Transverse colon (tissue), 4 donors: ENCODE measurements at places on chromosomes 2 and 18.

- DNase-seq = no peak
Measured at GRCh38 chr2:102463160-102463559, 9.9 kb upstream of the SLC9A4 start.

DNA sequence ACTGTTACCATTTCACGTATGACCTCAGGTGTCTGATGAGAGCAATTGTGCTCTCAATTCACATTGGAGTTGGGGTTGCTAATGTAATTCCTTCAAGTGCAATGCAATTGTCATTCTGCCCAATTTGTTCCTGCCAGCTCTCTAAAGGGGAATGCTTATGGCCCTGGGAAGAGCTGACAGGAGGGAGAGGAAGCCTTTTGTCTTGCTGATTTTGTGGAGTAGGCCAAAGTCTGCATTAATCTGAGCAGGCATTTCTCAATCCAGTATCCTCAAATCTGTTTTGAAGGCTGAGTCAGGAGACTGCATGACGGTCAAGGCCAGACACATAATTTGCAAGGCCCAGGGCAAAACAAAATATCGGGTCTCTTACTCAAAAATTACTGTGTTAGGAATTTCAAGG lies 326.4 kb upstream of the SPHKAP start:
- no peak for DNase-seq

GRCh38 chr2:151632993-151633565 lies 101.2 kb downstream of the NEB start:
- DNase-seq = no peak

- no peak for DNase-seq
Measured at GRCh38 chr2:217444932-217445331, 557.9 kb downstream of the TNS1 start.

GRCh38 chr18:67590571-67591141 lies 74.1 kb upstream of the DSEL start:
- no peak for DNase-seq

- no peak for DNase-seq
Measured at GRCh38 chr2:124973396-124973795, 948.3 kb downstream of the CNTNAP5 start.

DNA sequence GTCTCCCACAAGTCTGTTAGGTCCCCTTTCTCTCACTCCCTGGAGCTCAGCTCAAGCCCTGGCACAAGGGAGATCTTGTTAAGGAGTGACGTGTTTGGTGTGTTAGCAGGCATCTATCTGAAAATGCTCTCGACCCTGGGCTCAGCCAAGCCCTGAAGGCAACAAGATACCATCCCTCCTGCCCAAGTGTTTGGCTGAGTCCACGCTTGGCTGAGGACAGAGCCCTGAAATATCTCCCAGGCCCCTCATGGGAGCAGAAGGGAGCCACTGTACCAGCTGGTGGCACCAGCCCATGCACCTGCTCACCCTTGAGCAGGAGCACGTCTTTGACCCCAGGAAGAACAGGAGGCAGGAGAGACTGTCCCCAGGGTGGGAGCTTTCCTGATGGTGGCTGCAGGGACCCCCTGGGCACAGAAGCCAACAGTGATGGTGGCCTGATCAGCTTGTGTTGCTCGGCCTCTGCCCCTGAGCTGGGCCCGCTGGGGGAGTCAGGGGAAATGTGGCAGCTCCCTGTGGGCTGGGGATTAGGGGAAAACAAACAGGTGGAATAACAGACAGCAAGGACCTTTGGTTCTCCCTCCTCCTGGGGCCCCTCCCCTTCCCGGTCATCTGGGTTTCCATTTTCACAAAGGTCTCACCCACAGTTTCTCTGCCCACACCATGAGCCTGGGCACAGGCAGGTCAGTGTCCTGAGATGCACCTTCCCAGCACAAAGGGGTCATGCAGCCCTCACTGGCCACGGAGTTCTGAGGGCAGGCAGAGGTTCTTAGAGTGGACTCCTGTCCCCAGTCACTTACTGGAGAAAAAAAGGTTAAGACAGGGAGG lies 91.6 kb downstream of the RHOB start:
- no peak for DNase-seq

GRCh38 chr2:155424518-155424917 lies 726.0 kb downstream of the KCNJ3 start:
- no peak for DNase-seq

GRCh38 chr2:170248574-170249393 lies 70.8 kb downstream of the MYO3B start:
- DNase-seq = no peak

DNA sequence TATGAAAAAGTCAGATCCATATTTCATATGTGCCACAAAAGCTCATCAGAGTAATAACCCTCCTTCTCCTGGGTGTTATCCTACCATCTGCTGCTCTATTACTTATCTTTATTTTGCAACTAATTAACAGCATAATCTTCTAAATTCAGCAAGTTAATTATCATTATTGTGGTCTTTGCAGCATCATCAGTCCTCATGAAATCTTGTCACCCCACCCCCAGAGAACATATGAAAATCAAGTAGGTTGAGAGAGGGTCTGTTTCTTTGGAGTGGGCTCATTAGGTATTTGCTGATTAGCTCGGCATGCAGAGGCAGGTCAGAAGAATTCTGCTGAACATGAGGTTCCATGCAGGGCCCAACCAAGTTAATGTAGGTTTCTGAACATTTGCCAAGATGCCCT lies 64.8 kb downstream of the ATF2 start:
- no peak for DNase-seq

DNA sequence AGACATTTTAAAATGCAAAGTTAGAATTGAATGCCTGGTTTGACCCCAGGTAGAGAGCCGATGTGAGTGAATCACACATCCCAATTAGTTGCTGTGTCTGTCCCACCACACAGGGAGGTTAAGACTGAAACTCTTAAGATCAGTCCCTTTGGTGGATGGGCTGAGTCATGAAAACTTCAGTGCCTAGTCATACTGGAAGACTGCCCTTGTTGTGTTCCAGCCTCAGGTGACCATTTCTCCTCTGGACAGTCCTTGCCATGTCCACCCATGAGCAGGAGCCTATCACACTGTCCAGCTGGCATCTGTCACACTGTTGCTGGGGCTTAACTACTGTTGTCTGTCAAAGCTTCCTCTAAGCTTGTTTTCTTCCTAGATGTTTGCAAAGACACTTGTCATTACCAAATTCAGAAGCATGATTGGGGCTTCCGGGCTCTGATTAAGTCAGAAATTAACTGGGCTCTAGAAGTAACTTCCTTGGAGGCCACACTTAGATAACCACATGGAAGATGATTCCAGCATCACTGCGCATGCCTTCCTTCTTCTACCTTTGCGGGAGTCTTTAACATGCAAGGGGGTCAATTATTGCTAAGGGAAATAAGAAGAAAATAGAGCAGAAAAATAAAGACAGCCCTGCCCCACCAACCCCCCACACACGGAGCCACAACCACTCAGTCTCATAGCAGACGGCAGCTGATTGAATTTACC lies 21.3 kb downstream of the CYRIA start:
- no peak for DNase-seq

DNA sequence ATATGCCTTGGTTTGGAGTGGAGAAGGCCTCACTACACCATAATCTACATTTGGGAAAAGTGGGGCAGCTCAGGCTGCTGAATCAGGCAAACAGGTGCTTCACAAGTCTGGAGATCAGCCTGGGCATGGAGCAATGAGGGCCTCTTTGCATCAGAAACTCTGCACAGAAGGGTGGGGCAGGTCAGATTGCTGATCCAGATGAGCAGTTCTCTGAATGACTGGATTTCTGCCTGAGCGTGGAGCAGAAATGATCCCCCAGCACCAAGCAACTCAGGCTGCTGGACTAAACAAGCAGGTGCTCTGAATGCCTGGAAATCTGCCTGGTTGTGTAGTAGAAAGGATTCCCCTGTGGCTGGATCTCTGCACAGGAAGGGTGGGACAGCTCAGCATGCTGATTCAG lies 605.3 kb upstream of the ZNF804A start:
- no peak for DNase-seq

DNA sequence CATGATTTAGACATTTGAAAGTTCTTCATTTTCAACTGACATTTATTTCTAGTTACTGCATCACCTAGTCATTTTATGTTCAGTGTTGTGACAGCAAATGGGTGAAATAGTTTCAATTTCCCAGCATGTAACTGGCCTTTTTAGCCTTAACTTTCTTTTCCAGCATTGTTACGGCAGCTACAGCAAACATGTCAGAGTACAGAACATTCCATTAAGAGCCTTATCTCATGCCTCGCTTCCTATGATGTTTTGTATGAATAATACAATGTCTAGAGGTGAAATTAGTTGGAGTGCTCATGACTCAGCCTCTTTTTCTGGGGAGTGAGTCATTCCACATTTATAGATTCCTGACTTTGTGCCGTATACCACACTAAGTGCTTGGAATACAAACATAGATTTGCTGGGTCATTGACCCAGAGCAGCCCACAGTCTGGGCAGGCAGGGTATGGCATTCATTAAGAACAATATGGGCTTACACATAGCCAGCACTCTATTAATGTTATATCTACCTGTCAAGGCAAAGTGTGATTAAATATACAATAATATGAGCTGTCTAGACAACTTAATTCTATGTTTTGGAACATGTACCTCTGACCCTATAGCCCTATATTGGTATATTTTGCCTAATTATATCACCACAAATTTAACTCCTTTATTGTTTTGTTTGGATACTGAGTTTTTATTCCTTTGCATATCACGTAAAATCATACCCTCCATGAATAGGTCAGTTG lies 72.2 kb downstream of the MAP2 start:
- no peak for DNase-seq

GRCh38 chr2:162317861-162318327 lies 590 bp downstream of the IFIH1 start:
- DNase-seq = peak; percentile 47

- no peak for DNase-seq
Measured at GRCh38 chr2:148643421-148643820, 1.1 kb upstream of the EPC2 start.

DNA sequence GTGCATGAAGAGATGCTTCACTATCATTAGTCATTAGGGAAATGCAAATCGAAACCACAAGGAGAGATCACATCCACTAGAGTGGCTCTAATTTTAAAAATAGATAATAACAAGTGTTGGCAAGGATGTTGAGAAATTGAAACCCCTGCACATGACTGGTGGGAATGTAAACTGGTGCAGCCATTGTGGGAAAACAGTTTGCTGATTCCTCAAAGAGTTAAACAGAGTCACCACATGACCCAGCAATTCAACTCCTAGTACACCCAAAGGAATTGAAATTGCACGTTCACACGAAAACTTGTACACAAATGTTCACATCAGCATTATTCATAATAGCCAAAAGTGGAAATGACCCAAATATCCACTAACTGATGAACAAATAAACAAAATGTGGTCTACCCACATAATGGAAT lies 179.5 kb downstream of the BCL2 start:
- DNase-seq = no peak

GRCh38 chr2:160683206-160683605 lies 189.6 kb upstream of the RBMS1 start:
- DNase-seq = no peak

DNA sequence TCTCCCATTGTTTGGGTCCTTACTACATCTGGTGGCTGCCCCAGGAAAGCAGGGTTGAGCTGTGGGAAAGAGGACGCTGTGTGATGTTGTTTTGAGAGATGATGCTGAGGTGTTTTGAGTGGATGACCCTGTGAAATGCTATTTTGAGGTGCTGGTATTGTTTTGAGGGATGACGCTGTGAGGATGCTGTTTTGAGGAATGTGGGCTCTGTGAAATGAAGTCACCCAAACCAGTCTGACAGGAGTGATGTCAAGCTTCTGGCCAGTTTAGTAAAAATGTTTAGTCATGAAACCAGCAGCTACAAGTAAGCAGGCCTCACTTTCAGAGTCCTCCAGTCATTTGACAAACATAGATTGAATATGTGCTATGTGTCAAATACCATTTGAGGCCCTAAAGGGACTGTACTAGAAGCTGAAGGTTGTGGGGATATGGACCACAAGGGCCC lies 16.1 kb upstream of the PUM2 start:
- no peak for DNase-seq

GRCh38 chr2:237236188-237236587 lies 150.5 kb downstream of the COPS8 start:
- DNase-seq = no peak

GRCh38 chr2:226497146-226497909 lies 302.3 kb downstream of the IRS1 start:
- no peak for DNase-seq

DNA sequence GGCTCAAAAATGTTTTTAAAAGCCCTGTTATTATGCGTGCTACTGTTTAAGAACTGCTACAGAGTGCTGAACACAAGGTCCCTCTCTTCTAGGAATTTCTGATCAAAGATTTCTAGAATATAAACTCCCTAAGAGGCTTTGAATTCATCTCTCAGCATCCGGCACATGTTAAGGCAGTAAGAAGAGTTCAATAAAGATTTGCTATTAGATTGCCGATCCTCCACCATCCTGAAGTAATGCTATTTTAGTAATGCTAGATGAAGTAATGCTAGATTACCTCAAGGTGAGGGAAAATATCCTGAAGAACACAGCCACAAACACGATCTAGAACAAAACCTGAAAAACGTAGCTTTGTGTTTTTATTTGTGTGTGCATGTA lies 949 bp upstream of the MYL12B start:
- DNase-seq = no peak

- no peak for DNase-seq
Measured at GRCh38 chr2:150167711-150168110, 319.8 kb downstream of the RND3 start.

DNA sequence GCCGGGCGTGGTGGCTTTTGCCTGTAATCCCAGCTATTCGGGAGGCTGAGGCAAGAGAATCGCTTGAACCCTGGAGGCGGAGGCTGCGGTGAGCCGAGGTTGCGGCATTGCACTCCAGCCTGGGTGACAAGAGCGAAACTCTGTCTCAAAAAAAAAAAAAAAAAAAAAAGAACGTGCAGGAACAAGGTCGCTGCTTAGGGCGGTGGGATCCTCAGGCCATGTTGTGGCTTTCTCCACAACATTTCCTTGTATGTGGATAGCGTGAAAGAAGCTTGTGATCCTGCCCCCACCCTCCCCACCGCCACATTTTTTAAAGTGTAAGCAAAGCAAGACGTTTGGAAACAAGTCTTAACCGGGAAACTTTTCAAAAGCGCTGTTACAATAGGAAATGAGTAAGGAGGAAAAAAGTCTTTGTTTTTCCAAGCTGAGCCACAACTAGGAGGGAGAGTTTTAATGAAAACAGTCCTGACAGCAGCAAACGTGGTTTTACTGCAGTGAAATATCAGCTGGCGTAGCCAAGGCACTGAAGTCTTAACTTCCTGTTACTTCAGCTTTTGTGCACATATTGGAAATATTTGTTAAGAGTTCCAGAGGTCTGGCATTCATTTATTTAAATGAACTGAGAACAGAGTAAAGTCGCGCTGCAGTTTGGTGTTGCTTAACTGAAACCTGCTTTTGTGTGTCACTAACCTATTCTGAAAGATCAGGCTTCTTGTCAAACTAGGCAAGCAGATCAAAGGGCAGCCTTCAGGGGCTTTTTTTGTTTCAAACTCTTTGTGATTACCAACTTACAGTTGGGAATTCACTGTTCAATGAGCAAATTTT lies 3.8 kb downstream of the TGIF1 start:
- peak; percentile 55 for DNase-seq

DNA sequence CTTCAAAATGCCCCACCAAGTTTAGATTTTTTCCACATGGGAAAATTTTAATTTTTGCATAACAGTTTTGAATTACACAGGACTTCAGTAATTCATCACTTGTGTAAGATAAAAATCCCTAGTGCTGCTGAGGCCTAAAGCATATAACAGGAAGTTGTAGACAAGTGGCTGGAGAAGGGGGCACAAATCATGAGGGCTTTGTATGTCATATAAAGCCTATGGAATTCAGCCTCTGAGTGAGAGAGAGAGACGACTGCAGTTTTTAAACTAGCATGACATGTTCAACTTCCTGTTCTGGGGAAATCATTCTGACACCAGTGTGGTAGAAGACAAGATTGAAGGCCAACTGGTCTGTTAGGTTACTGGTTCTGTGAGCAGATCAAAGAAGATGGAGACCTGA lies 187.3 kb upstream of the CHST9 start:
- DNase-seq = no peak
